ENCODE measurements at places on chromosomes 6 and 20.

DNA sequence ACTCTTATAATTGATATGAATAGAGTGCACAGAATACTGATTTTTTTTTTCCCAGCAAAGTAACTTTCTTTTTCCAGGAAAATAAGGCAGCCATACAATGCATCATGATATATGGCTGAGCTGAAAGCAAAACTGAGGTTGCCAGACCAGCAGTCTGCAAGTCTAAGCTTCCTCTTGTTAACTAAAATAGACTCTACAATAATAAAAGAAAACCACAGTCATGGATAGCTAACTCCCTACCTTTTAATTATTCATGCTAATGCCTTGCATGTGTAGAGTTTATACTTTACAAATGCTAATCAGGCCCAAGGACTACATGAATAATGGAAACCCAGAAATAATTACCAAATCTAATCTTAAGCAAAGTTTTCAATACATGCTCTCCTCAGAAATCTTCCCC is 47.4 kb downstream of the MAP7 start:
- no peak for DNase-seq

GRCh38 chr6:67141005-67141404 is 1434.0 kb upstream of the EYS start:
- DNase-seq, result no peak

GRCh38 chr20:11564491-11564890 is 353.2 kb upstream of the BTBD3 start:
- no peak for DNase-seq

- DNase-seq, result no peak
These were observed 28.0 kb downstream of the TMC2 start for GRCh38 chr20:2564406-2564805.

DNA sequence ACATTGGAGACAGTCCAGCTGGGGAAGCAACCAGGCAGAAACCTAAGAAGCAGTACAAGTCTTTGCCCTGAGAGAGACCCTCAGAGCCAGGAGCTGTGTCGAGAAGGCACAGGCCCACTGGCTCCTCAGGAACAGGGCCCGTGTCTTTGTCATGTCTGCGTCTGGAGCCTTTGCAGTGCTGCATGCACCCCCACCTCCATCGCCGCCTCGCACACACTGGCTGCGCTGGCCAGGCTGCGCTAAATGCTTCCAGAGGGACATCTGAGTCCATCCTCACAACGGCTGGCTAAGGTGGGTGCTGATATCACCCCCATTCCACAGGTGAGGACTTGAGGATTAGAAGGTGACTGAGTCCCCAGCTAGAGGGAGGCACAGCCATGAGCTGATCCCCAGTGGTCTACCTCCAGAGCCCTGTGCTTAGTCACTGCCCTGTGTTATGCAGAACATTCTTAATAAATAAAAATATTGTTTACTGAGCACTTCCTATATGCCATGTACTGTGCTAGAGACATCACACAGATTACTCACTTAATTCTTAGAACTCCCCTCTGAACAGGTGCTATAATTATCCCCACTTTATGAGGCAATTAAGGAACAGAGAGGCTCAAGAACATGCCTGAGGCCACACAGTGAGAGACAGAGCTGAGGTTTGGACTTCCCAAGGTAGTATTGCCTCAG is 27.6 kb downstream of the GABRR2 start:
- DNase-seq, result no peak

GRCh38 chr6:38876475-38876874 is 161.4 kb downstream of the DNAH8 start:
- no peak for DNase-seq

DNA sequence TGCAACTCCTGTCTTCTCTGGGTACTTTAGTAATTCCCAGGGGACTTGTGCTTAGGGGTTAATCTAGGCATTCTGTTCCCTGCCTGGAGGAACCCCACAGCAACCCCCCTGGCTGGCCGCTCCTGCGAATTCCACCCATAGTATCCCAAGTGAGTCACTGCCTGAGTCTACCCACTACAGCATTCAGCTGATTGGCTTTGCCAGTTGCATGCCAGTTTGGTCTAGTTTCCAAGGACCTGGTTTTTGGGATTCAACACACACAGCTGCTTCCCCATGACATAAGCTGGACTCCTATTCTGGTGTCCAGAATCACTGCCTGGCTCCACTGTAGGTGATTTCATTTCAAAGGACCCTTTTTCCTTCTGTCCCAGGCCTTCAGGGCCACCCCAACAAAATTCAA is 40.3 kb downstream of the PLCG1 start:
- no peak for DNase-seq

DNA sequence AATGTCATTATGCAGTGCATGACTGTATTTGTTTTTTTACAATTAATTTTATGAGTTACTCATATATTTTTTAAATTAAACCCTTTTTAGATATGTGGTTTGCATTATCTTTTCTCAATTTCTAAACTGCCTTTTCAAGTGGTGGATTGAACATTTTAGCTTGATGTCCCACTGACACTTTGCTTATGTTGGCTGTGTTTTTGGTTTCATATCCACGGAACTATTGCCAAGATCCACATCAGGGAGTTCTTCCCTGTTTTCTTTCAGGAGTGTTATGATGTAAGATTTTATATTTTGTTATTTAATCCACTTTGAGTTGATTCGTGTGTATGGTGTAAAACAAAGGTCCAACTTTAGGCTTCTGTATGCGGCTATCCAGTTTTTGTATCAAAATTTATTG is 1144.9 kb upstream of the EYS start:
- no peak for DNase-seq

DNA sequence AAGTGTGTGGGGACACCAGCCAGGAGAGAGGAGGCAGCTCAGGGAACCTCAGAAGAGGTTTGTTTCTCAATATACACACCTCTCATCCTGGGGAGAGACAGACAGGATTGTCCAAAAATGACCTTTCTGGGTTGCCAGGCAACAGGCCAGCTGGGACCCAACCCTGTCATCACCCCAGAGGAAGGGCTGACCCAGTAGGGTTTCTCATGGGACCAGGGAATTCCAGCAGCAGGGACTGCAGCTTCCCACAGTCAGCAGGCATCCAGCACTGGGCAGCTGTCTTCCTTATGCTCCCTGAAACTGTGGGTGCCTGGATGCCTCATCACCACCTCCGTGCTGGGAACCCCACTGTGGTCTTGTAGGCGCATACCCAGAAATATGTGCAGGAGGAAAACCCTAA is 1.3 kb downstream of the C20orf202 start:
- DNase-seq, result no peak

- DNase-seq, result peak; percentile 24
These were observed 124.1 kb downstream of the SULF2 start for GRCh38 chr20:47660983-47661700.

DNA sequence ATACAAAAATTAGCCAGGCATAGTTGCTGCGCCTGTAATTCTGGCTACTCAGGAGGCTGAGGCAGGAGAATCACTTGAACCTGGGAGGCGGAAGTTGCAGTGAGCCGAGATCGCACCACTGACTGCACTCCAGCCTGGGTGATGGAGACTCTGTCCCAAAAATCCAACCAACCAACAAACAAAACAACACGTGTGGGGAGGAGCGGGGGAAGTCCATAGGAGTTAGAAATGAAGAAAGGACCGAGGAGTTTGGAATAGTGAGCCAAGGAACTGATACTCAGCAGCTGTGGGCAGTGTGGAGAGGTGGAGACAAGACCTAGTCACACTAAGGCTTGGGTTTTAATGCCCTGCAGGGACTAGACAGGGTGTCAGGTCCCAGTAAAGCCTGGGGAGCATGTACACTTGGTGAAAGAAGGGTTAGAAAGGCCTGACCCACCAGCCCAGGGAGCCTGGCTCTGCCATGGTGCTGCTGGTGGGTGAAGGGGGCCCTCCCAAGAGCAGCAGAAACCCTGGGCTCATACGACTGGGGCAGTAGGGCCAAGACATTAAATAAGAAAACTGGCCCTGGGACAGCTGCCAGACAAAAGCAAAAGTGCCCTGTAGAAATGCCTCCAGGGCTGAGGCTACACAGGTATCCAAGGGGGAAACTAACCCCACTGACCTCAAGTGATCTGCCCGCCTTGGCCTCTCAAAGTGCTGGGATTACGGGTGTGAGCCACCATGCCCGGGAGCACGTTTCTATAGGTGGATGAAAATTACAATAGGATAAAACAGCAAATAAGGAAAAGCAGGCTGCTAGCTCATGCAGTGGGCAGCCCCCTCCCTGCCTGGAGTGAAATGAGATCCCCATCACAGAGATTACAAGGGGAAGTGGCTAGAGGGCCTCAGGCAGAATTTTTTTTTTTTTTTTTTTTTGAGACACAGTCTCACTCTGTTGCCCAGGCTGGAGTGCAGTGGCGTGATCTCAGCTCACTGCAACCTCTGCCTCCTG is 58.0 kb downstream of the MYH7B start:
- no peak for DNase-seq

- DNase-seq, result no peak
These were observed 577 bp upstream of the SLC24A3 start for GRCh38 chr20:19211661-19212468.

DNA sequence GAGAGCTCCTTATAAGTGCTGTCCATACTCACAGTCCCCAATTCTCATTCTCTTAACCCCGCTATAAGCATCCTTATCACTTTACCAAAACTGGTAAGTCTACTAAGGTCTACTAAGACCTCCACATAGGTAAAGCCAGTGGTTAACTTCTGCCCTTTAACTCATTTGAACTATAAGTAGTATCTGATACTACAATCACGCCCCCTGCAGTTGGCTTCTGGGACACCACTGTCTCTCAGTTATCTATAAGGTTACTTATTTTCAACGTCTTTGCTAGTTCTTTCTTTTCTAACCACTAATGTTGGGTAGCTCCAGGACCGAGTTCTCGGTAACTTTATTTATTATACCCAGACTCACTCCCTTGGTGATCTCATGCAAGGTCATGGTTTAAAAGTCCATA is 142.6 kb downstream of the ARHGAP18 start:
- no peak for DNase-seq

DNA sequence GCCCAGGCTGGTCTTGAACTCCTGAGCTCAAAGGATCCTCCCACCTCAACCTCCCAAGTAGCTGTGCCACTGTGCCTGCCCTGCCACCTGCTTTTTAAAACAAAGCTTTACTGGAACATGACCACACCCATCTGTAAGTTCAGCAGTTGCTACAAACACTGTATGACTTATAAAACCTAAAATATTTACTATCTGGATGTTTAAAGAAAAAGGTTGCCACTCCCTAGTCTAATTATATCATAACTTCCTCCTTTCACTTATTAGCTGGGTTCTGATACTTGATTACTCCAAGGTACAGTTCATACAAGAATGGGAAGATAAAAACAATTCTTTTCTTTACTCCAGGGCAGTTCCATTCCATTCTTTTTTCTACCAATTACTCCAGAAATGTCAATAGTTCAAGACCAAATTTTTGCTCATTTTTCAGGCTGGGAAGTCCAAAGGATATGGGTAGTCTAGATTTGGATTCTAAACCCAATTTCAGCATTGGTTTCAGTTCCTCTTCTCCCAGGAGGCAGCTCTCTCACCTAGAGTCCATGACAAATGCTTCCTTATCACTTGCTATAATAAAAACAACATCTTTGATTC is 63.1 kb downstream of the SEC63 start:
- DNase-seq, result no peak

DNA sequence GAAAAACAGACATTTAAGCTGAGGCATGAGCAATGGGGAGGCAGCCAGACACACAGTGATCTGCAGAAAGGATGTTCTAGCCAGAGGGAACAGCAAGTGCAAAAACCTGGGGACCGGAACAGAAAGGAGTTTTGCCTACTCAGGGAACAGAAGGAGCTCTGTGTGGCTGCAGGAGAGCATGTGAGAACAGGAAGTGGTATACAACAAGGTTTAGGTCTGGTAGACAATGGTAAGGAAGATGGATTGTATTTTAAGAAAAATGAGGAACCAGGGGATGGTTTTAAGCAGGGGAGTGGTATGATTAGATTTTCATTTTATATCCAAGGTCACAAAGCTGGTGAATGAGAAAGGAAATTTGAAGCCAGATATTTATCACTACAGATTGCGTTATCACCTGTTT is 157.5 kb downstream of the UNC5CL start:
- no peak for DNase-seq

DNA sequence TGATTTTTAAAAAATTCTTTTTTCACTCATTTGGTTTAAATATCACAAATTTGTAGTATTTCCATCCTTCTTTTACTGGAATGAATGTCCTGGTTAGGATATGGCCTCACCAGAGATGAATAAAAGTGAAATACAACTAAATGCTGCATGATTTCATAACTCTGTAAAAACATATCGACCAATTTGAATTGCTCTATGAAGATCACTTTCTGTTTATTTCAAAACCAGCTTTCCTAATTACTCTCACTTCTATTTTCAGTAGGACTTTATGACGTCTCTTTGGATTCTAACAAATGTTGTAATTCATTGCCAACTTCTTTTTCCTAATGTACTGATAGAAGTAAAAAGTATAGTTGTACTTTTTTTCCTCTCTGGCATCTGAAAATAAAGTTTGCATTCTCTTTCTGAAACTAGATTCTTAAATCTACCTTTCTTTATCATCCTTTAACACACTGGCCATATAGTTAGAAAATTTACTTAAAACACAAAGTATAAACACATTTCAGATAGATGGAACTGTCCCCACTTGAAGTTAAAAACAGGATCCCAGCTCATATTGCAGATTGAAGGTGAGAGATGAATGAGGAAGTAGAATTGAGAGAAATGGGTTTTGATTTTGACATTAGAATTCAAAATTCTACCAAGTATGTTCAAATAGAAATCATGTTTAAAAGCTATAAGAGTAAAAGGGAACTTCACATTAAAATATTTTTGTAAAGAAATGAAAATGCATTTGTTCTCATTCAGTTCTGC is 40.3 kb upstream of the IL20RA start:
- DNase-seq, result no peak

- no peak for DNase-seq
These were observed 78.9 kb downstream of the CRYBG1 start for GRCh38 chr6:106439459-106439858.

GRCh38 chr20:49167811-49168507 is 20.2 kb downstream of the STAU1 start:
- no peak for DNase-seq

DNA sequence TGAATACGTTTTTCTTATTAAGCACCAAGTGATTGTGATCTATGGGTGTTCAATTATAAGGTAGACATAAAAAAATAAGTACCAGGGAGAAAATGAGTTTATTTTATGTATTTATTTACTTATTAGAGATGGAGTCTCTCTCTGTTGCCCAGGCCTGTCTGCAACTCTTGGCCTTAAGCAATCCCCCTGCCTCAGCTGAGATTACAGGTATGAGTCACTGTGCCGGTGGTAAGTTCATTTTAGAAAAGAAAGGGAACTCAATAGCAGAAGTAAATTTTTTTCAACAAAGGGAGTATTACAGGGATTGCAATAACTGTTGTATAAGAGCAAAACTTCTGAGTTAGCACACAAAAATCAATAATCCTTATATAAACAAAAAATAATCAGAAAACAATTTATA is 98.7 kb upstream of the FUT9 start:
- no peak for DNase-seq

DNA sequence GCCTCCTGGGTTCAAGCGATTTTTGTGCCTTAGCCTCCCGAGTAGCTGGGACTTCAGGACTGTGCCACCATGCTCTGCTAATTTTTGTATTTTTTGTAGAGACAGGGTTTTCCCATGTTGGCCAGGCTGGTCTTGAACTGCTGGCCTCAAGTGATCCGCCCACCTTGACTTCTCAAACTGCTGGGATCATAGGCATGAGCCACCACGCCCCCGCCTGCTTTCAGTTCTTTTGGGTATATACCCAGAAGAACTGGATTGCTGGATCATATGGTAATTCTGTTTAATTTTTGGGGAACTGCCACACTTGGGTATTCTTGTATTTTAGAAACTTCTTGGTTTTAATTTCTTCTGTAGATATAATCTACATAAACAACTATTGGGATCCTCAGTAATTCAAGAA is 17.0 kb downstream of the CDS2 start:
- DNase-seq, result no peak

GRCh38 chr20:61445138-61445537 is 193.1 kb downstream of the CDH4 start:
- DNase-seq, result no peak

GRCh38 chr6:44117397-44118128 is 9.7 kb downstream of the MRPL14 start:
- DNase-seq, result no peak

Measured in right renal cortex interstitium (tissue), 3 donors.